Neuronal stem cell (in vitro differentiated cells): ENCODE measurements at places on chromosomes 3 and 15.
A peak's percentile ranks its signal among the peaks of the same experiment; 100 is the strongest.

GRCh38 chr3:45167011-45167911 is 21.1 kb upstream of the CDCP1 start:
- no peak overlapping the region for H3K27ac ChIP-seq
- peaks cover 3% of the 10 kb centered on the region for H3K27me3 ChIP-seq
- peak; percentile 57 for DNase-seq
- H3K4me1 ChIP-seq = peaks cover 7% of the 10 kb centered on the region
- peak overlapping the region; percentile 24 for H3K4me3 ChIP-seq
- no peaks in the 10 kb centered on the region for H3K36me3 ChIP-seq

DNA sequence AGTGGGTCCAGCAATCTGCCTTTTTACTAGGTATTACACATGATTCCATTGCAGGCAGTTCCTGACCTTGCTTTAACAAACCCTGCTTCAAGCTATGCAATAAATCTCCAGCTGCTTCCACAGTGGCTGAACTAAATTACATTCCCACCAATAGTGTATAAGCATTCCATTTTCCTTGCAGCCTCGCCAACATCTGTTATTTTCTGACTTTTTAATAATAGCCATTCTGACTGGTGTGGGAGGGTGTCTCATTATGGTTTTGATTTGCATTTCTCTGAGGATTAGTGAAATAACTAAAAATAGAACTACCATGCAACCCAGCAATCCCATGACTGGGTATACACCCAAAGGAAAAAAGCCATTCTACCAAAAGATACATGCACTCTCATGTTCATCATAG is 36.4 kb upstream of the DNAJC13 start:
- H3K27ac ChIP-seq = no peak overlapping the region
- H3K4me1 ChIP-seq = peaks cover 10% of the 10 kb centered on the region
- no peaks in the 10 kb centered on the region for H3K36me3 ChIP-seq
- H3K4me3 ChIP-seq = no peak overlapping the region

GRCh38 chr15:70557521-70558258 is 205.7 kb downstream of the UACA start:
- no peaks in the 10 kb centered on the region for H3K36me3 ChIP-seq
- H3K27me3 ChIP-seq = peaks cover 7% of the 10 kb centered on the region
- H3K4me3 ChIP-seq = no peak overlapping the region

- peaks cover 33% of the 10 kb centered on the region for H3K4me1 ChIP-seq
- no peak overlapping the region for H3K27ac ChIP-seq
- no peaks in the 10 kb centered on the region for H3K27me3 ChIP-seq
- no peak for DNase-seq
- no peak overlapping the region for H3K4me3 ChIP-seq
- no peaks in the 10 kb centered on the region for H3K36me3 ChIP-seq
These were observed 14.8 kb downstream of the MYL3 start for GRCh38 chr3:46848271-46849044.

DNA sequence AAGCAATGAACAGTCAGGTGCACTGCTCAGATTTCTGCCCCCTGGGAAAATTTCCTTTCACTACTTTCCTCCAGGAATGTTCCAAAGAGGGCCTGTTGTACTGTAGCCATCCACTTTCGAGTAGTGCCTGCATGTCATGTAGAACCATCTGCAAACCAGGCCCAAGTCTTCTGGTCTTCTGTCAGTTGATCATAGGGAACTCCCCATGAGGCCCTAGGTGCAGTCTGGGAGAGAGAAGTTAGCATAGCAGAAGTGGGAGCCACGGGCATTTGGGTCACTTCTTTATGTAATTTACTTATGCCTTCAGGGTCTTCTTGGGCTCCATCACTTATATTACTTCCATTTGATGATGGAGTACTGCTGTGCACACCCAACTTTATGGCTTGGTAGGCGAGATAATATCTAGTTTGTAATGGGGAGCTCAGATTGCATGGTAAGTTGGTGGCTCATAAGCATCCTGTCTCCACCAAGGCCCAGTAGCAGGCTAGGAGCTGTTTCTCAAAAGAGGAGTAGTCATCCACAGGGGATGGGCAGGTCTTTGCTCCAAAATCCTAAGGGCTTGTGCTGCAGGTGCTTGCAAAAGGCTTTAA is 151.4 kb downstream of the NFKBIZ start:
- no peak overlapping the region for H3K27ac ChIP-seq
- no peaks in the 10 kb centered on the region for H3K27me3 ChIP-seq
- H3K36me3 ChIP-seq = no peaks in the 10 kb centered on the region
- DNase-seq = no peak
- no peak overlapping the region for H3K4me3 ChIP-seq

GRCh38 chr3:120177151-120177550 is 82.9 kb upstream of the GSK3B start:
- no peak overlapping the region for H3K4me3 ChIP-seq
- no peaks in the 10 kb centered on the region for H3K27me3 ChIP-seq
- H3K4me1 ChIP-seq = peaks cover 8% of the 10 kb centered on the region
- DNase-seq = no peak
- H3K36me3 ChIP-seq = no peaks in the 10 kb centered on the region
- H3K27ac ChIP-seq = no peak overlapping the region

- H3K36me3 ChIP-seq = no peaks in the 10 kb centered on the region
- DNase-seq = no peak
- peaks cover 38% of the 10 kb centered on the region for H3K4me1 ChIP-seq
- H3K27ac ChIP-seq = no peak overlapping the region
- H3K27me3 ChIP-seq = no peaks in the 10 kb centered on the region
These were observed 2.2 kb downstream of the DNAH1 start for GRCh38 chr3:52318186-52318816.

DNA sequence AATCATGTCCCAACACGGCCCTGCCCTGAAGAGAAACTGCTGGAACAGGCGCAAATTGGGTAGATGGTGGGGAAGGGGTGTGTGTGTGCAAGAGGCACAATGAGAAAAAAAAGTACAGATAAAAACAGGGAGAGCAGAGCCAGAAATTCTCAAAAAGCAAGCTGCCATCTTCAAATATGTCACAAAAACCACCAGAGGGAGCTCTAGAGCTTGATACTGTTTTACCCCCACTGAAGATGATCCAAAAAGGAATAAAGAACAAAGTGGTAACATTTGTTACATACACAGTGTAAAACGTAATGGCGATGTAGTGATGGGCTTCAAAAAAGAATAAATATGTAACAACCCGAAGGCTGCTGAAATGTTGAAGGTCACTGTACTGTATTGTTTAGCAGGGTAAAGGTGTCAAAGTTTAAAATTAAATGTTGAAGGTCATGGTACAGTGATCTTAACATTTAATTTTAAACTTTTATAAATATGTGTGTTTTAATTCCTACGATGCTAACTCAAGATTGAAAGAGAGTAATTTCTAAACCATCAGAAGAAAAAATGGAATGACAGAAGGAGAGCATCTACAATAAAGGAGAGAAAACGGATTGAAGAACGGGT is 6.0 kb downstream of the SNRPA1 start:
- H3K27ac ChIP-seq = no peak overlapping the region
- peaks cover 7% of the 10 kb centered on the region for H3K4me1 ChIP-seq
- H3K36me3 ChIP-seq = peaks cover 90% of the 10 kb centered on the region
- no peak for DNase-seq
- no peaks in the 10 kb centered on the region for H3K27me3 ChIP-seq
- no peak overlapping the region for H3K4me3 ChIP-seq

GRCh38 chr3:58521917-58522631 is 14.9 kb downstream of the ACOX2 start:
- H3K27ac ChIP-seq = peak overlapping the region; percentile 62
- no peak overlapping the region for H3K4me3 ChIP-seq
- no peaks in the 10 kb centered on the region for H3K27me3 ChIP-seq
- peaks cover 31% of the 10 kb centered on the region for H3K4me1 ChIP-seq

GRCh38 chr3:44886561-44886960 is 12.2 kb downstream of the TGM4 start:
- no peaks in the 10 kb centered on the region for H3K4me1 ChIP-seq
- DNase-seq = no peak
- no peak overlapping the region for H3K27ac ChIP-seq

GRCh38 chr15:73897441-73898261 is 24.3 kb downstream of the TBC1D21 start:
- H3K27ac ChIP-seq = no peak overlapping the region
- no peaks in the 10 kb centered on the region for H3K4me1 ChIP-seq
- H3K27me3 ChIP-seq = no peaks in the 10 kb centered on the region

DNA sequence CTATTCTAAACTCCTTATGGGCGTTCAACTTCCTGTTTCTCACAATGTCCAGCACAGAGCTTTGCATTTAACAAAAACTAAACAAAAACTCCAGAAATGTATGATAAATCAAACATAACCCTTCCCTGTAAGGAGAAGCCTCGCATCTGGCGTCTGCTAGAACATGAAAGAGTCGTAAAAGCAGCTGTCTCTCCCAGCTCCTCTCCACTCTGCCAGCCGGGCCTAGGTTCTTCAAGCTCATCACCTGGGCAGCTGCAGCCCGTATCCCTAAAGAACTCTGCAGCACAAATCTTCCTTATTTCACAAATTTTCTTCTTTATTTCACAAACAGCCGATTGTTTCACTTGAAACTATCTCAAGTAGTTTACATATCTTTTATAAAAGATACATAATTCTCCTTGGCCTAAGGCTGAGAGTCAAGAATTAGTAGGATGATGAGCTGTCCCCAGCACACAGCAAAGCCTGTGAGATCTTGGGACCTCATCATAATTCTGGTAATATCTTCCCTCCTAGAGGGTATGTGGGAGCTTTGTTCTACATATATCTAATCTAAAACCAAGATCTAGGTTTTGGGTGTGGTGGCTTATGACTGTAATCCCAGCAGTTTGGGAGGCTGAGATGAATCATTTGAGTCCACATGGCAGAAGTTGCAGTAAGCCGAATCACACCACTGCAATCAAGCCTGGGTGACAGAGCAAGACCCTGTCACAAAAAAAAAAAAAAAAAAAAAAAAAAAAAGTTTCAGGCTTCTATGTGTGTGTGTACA is 35.3 kb downstream of the ANXA2 start:
- no peaks in the 10 kb centered on the region for H3K27me3 ChIP-seq
- no peak for DNase-seq
- H3K4me3 ChIP-seq = no peak overlapping the region
- H3K4me1 ChIP-seq = no peaks in the 10 kb centered on the region

DNA sequence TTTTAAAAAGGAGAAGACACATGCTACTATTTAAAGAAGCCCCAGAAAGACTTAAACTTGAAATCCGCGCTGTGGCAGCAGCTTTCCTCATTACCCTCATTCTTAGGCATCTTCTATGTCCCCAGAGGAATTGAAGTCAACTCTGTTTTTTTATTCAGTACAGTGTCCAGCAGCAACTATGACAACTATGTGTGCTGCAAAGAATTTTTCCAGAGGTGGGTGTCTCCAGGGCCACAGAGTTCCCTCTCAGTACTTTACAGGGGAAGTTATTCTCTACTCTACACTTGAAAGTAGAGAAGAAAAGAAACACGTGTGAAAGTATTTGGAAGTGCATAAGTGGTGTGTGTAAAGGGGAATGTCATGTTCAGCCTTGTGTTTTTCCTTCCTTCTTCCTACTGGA is 32.0 kb downstream of the GATM start:
- no peaks in the 10 kb centered on the region for H3K36me3 ChIP-seq
- no peak for DNase-seq
- no peaks in the 10 kb centered on the region for H3K27me3 ChIP-seq
- H3K4me1 ChIP-seq = no peaks in the 10 kb centered on the region
- H3K4me3 ChIP-seq = no peak overlapping the region
- H3K27ac ChIP-seq = no peak overlapping the region

GRCh38 chr3:138939561-138940241 is 7.2 kb downstream of the FOXL2 start:
- no peak for DNase-seq
- no peak overlapping the region for H3K27ac ChIP-seq
- H3K36me3 ChIP-seq = no peaks in the 10 kb centered on the region
- peak overlapping the region; percentile 33 for H3K4me3 ChIP-seq
- H3K27me3 ChIP-seq = peaks cover 46% of the 10 kb centered on the region

- H3K4me1 ChIP-seq = peaks cover 2% of the 10 kb centered on the region
- no peak overlapping the region for H3K27ac ChIP-seq
- DNase-seq = no peak
- H3K27me3 ChIP-seq = peaks cover 19% of the 10 kb centered on the region
- H3K36me3 ChIP-seq = no peaks in the 10 kb centered on the region
- H3K4me3 ChIP-seq = no peak overlapping the region
These were observed 9.6 kb downstream of the CLEC3B start for GRCh38 chr3:45035441-45036301.

DNA sequence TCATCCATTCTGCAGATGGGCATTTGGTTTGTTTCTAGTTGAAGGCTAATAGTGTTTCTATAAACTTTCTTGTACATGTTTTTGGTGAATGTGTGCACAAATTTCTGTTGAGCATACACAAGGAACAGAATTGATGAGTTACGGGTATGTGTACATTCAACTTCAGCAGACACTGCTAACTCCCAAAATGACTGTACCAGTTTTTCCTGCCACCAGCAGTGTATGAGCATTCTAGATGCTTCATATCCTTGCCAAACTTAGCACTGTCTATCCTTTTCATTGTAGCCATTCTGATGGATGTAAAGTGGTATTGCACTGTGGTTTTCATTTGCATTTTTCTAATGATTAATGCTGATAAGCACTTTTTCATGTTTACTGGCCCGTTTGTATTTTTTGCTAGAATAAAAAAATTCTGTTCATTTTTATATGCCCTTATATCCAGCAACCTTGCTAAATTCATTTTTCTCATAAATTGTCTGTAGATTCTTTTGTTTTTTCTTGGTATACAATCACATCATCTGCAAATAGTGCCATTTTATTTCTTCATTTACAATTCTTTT is 110.2 kb downstream of the ATP1B3 start:
- no peak overlapping the region for H3K4me3 ChIP-seq
- peaks cover 84% of the 10 kb centered on the region for H3K36me3 ChIP-seq
- no peak for DNase-seq
- no peaks in the 10 kb centered on the region for H3K27me3 ChIP-seq
- H3K4me1 ChIP-seq = no peaks in the 10 kb centered on the region
- no peak overlapping the region for H3K27ac ChIP-seq

DNA sequence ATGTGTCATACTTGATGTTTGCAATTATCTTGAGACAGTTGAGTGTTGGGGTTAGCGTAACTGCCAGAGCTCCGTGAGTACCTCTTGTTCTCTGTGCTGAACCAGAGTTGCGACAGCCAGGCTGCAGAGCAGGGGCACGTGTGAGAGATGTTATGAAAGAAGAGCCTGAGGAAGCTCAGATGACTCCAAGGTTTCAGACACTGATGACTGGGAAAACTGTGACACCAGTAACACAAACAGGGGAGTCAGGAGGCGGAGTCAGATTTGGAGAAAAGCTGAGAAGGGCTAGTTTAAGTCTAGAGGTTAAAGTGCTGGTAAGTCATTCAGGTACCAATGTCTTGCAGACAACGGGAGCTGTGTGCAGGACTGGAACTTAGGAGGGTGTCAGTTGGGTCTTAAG is 45.0 kb downstream of the BLM start:
- H3K27ac ChIP-seq = no peak overlapping the region
- no peaks in the 10 kb centered on the region for H3K4me1 ChIP-seq
- no peaks in the 10 kb centered on the region for H3K27me3 ChIP-seq
- no peak for DNase-seq
- no peak overlapping the region for H3K4me3 ChIP-seq
- peaks cover 97% of the 10 kb centered on the region for H3K36me3 ChIP-seq

DNA sequence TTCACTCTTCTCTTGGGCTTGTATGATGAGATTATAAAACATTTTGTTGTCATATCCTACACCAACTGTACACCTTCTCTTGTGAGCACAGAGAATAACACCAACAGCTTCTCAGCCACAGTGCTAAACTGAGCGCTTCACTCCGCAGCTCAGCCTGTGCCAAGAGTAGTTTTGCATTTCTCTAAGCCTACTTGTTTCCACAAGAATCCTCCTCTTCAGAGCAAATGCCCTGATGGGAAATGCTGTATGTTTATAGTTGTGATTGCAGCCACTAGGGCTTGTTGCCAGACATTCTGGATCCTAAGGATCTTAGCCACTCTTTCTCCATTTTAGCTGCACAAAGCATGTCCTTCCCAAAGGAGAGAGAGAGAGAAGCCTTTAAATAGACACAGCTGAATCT is 138.8 kb upstream of the PLXND1 start:
- DNase-seq = no peak
- no peaks in the 10 kb centered on the region for H3K4me1 ChIP-seq
- H3K4me3 ChIP-seq = no peak overlapping the region
- no peaks in the 10 kb centered on the region for H3K36me3 ChIP-seq
